ENCODE measurements at places on chromosomes 13 and 19. TPM values are rescaled to one million over a fixed set of nuclear protein-coding genes. Genes with fewer than 3 reads are reported as not detected.

The ZNF793 gene
- total RNA-seq = 6.3 TPM

The ZSCAN4 gene
- 0.13 TPM for total RNA-seq

The ZNF571 gene
- 3.4 TPM for total RNA-seq

The ZNF649 gene
- total RNA-seq = 10.8 TPM

DNA sequence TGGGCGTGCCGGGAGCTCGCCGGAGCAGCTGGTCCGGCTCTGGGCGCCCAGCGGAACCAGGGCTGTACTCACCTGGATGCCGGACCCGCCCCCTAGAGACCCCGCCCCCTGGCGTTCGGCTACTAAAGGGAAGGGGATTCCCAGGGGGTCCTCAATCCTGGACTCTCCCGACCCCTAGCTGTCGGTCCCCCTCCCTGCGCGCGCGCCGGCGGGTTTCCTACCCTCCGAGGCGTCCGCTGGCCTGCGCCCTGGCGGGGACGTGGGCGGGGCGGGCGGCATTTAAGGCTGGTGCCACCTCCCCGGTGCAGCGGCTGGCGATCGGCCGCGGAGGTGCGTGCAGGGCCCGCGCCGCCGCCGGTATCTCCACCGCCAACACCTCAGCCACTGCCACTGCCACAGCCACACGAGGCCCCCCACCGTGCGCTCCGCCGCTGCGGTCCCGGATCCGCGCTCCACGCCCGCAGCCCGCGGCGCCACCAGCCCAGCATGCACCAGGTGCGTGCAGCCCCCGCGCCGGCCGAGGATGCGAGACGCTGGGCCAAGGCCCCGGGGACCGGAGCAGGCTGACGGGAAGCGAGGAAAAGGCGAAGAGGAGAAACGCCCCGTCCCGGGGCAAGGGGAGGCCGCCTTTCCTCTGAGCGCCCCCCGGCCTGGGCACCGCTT is at the start of gene ATP12A:
TSS of gene ATP12A (plus strand) at position 151 of the 663 bp plus-strand sequence. CDS start at position 487, 336 bp downstream.
- no peak for DNase-seq

- no peak for DNase-seq
Observed at GRCh38 chr13:94602467-94602866, 810 bp downstream of the GPR180 start.

DNA sequence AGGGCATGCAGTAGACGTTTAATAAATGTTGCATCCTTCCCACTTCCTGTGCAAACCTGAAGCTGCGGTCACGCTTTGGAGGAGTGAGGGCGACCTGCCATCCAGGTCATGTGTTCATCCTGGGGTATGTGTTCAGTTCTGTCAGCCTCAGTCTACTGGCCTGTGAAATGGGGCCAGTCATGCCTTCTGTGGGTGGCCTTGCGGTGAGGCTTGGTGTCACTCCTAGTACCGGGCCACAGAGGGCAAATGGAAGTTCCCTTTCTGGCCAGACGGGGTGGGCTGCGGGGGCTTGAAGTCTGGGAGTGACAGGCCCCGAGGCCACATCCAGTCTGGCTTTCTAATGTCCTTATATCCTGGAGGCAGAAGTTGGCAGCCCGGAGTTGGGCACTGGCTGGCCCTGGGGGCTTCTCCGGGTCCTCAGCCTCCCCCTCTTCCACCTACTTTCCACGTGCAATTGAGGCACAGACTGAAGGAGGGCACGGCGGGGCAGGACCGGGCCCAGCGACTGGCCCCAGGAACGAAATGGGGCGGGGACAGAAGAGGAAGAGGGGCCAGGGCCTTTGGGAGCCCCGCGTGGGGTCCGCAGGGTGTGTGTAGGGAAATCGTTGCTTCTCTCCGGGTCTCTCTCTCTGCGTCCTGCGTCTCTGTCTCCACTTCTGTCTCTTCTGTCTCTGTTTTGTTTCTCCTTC is 11.1 kb downstream of the PDE4A start:
- no peak for DNase-seq

- no peak for DNase-seq
Observed at GRCh38 chr13:42275506-42275905, 3.6 kb downstream of the AKAP11 start.

DNA sequence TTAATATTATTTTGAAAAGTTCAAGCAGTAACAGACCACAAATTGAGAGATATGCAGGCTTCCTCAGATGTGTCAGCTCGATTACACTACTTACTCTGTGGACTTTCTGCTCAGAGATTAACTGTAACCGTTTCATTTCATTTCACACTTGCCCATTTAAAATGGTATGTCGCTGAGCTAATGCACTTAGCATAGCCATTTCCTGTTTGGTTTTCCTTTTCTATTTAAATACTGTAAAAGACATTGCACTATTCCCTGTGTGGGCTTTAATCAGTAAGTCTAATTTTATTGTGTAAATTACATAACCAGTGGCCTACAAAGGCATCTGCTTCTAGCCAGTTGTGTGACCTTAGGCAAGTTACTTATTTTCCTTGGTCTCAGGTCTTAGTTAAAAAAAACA is 237.6 kb downstream of the LACC1 start:
- DNase-seq = no peak

Data from left cardiac atrium (tissue), 4 donors.